HT1080 (cell line): ENCODE measurements at places on chromosomes 16 and 17. TPM values are rescaled to one million over a fixed set of nuclear protein-coding genes. Genes with fewer than 3 reads are reported as not detected.
A peak's percentile ranks its signal among the peaks of the same experiment; 100 is the strongest.

Gene GPR142
- not detected in 2 replicates for total RNA-seq

GRCh38 chr16:57732037-57732436 is 3.5 kb upstream of the KATNB1 start:
- no peak for DNase-seq

GRCh38 chr16:5979905-5980550 is 882.4 kb upstream of the EEF2KMT start:
- no peak for DNase-seq

GRCh38 chr17:41925991-41926590 is 4.3 kb upstream of the ODAD4 start:
- no peak for DNase-seq

- DNase-seq, result peak; percentile 53
These were observed 32.6 kb downstream of the CTCF start for GRCh38 chr16:67594956-67595355.

Gene CBFB
- 62.7 and 93.7 TPM in 2 replicates for total RNA-seq

Gene TOM1L1
- 9.2 and 10.5 TPM in 2 replicates for total RNA-seq
